Aorta (tissue), 5 donors: ENCODE measurements at places on chromosomes 1 and 21.

- no peak for DNase-seq
Observed at GRCh38 chr1:246591047-246591446, 24.8 kb downstream of the CNST start.

GRCh38 chr1:53634571-53634979 lies 104.4 kb downstream of the GLIS1 start:
- peak; percentile 34 for DNase-seq

- peak; percentile 68 for DNase-seq
Observed at GRCh38 chr1:150233359-150234308, 2.3 kb downstream of the ANP32E start.

DNA sequence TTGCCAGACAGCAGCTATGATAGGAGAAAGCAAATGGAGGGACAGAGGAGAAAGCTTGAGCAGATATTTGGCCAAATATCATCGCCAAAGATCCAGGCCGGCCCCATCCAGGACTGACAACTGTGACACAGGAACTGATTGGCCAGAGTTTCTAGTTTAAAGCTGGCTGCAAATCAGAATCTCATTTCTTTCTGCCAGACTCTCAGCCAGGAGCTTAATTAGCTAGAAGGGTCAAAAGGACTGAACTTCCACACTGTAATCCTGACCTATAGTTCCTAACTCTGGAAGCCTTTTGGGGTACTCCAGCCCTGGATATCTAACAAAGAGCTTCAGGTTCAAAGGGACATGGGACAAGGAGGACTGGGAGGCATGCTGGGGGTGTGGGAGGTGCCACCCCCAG lies 106.7 kb upstream of the GNG12 start:
- no peak for DNase-seq

GRCh38 chr1:152034324-152034653 lies 2.5 kb downstream of the S100A11 start:
- DNase-seq = no peak

- no peak for DNase-seq
Observed at GRCh38 chr1:68173283-68173935, 58.9 kb downstream of the WLS start.

DNA sequence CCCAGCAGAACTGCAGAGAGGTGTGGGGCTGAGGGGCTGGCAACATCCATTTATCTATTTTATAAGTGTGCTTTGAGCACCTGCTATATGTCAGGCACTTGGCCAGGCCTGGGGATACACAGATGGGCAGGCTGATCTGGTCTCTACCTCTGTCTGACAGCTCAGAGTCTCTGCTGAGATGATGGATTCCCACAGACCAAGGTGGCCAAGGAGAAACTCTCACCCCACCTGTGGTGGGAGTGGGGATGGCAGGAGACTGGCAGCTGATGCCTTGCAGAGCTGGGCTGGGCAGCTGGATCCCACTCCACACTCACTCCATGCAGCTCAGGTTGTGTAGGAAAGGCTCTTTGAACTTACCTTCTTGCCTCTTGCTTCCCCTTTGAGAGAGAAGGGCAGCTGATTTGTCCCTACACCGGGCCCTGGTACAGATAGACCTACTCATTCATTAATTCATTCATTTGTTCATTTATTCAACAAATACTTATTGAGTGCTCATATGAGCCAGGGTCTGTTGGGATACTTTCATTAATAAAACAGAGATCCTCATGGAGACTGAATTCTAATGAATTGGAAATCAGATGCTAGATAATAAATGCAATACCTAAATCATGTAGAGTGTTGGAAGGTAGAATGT lies 9.0 kb downstream of the ADORA1 start:
- DNase-seq = peak; percentile 53

- DNase-seq = no peak
Observed at GRCh38 chr1:217402301-217402700, 228.6 kb downstream of the GPATCH2 start.

- no peak for DNase-seq
Observed at GRCh38 chr1:27630859-27631491, 4.0 kb downstream of the FGR start.
